ENCODE measurements at places on chromosomes 5 and 9.

DNA sequence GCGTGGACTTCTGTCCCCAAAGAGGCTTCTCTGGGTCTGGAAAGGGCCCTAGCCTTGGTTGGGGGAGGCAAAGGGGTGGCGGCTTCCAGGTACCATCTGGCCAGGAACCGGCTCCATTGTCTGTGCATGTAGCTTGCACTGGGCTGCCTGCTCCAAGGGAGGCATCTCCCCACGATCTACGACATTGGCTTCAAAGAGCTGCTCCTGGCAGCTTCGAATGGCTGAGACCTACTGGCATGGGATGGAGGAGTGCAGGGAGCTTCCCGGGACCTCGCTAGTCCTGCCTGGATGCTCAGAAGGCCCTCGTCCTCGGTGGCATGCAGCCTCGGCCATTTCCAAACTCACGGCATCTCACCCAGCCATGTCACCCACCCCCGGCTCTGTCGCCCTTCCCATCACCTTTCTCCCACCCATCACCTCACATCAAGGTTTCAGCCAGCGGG lies 137.8 kb downstream of the KCNIP1 start:
- no peak for DNase-seq

DNA sequence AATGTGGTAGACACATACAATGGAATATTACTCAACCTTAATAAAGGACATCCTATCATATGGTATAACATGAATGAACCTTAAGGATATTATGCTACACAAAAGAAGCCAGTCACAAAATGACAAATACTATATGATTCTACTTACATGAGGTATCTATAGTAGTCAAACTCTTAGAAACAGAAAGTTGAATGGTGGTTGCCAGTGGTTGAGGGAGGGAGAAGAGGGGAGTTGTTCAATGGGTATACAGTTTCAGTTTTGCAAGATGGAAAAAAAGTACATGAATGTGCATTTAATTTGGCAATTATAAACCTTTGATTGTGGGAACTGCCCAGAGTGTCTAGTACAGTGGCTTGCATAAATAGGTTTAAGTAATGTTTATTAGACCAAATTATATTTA lies 473.3 kb upstream of the ZNF608 start:
- DNase-seq = no peak

GRCh38 chr9:114416290-114416689 lies 28.5 kb upstream of the AKNA start:
- DNase-seq = no peak

DNA sequence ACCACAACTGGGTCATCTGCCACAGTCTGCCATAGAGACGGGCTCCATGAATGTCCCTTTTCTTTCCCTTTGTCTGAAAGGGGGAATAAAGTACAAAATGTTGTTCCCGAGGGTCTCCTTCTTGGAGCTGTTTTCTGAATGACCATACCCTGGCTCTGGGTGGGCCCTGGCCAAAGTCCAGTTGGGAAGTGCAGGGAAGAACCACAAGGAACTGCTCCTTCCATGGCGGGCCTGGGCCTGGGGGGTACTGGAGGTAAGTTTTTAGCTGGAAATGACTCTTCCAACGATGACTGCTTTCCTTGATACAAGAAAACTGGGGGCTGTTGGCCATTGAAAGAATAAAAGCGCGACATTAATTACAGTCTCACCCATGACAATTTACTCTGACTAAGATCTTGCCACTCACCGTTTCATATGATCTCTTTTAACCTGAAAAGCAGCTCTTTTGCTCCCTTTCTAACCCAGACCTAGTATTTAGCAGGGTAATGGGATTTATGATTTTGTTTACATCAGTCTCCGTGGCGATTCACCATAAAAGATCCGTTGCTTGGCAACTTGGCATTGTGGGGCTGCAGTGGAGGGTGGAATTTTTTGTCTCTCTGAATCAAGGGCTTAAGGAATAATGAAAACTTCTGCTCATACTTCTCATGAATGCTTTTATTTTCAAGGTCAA lies 89.2 kb upstream of the PTCH1 start:
- no peak for DNase-seq

GRCh38 chr5:95927927-95928723 lies 33.5 kb downstream of the ELL2 start:
- no peak for DNase-seq

DNA sequence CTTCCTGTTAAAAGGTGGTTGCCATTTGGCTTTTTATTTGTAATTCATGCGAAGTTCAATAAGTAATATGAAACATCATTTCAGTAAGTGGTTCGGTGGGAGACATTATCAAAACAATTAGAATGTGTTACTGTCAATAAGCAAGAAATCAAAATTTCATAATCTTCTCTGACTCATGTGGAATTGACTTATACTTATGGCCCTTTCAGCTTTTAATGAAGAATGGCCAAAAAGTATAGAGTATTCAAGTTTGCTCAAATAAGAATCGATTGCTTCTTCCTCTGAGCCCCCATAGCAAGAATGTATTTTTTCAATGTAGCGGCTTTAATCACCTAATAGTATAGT lies 174.5 kb downstream of the AOPEP start:
- DNase-seq = no peak

DNA sequence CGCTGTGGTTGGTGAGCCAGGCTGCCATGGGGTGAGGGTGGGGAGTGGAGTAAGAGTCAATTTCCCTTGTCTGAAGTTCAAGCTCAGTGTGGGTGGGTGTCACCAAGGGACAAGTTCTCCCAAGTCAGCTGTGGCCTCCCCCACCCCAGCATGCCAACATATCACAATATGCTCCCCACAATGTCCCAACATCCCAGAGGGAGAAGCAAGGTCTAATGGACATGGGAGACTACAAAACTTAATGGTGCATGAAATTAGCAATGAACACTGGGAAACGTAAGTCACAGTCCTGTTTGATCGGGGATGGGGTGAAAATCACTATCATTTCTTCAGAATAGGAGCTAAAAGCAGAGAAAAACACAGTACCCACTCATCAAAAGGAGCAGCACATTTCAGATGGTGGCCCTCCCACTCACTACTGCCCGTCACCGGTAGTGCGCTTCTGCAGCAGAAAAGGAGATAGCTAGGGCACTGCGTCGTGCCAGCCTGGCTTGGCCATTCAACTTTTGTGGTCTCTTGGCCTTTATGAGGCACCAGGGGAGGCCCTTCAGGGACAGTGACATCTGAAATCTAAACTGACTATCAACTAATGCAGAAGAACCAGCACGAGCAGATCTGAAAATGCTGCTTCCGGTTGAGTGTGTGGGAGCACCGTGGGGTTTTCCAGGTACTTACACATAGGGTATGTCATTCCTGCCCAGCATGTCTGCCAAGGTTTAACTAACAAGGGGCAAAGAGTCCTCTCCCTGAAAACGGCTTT lies 20.5 kb upstream of the NDFIP1 start:
- no peak for DNase-seq

GRCh38 chr5:34474573-34475021 lies 181.5 kb upstream of the RAI14 start:
- peak; percentile 76 for DNase-seq

- no peak for DNase-seq
These were observed 11.9 kb downstream of the LCN9 start for GRCh38 chr9:135674977-135675376.

DNA sequence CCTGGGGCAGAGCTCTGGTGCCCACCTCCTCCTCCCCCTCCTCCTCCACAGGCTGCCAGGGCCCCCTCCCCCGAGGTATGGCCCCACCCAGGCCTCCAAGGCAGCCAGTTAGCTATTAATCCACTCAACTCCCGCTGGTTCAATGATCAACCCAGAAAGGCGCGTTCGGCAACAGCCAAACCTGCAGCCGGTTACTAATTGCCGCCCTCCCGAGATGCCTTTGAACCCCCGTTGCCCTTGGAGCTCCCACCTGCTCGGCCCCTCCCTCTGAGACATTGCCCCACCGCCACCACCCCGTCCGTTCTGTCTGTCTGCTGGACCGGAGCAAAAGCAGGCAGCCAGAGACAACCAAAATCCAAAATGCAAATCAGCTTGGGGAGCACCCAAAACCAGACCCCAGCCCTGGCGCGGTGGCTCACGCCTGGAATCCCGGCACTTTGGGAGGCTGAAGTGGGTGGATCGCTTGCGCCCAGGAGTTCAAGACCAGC lies 25.8 kb downstream of the NOTCH1 start:
- no peak for DNase-seq

- DNase-seq = no peak
These were observed 42.4 kb upstream of the PHYKPL start for GRCh38 chr5:178274781-178275537.

Data from AG08395 (cell line).